ENCODE measurements at places on chromosomes 2 and 18.

DNA sequence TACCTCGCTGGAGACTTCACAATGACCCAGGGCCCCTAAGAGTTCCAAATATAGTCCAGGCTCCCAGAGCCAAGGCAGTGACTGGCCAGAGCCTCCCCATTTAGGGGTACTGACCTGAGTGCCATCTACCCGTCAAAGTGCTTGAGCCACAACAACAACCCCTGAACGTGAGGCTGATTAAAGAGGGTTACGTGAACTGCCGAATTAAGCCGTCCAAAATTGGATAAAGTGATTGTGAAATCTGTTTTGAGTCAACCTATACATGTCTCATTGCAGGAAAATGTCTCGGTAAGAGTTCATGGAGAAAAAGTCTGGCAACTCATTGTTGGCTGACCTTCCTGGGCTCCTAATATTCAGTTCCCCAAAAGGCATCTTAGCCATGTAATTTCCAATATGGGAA is 116.3 kb downstream of the TTC32 start:
- no peak for DNase-seq

DNA sequence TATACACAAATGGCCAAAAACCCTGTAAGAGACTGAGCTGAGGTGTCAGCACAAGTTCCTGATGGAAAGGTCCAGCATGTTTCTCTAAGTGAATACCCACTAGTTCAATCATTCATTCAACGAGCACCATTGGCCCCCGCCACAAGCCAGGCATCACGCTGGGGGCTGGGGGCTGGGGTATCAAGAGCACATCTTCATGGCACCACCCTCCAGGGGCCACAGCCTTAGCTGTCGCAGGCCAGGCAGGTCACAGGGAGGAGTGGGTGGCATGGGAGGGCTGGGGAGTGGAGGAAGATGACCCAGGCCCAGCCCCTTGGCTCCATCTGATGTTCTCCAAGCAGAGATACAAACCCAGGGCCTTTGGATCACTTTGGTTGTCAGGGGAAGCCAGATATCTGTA is 97.9 kb downstream of the ACKR3 start:
- no peak for DNase-seq

DNA sequence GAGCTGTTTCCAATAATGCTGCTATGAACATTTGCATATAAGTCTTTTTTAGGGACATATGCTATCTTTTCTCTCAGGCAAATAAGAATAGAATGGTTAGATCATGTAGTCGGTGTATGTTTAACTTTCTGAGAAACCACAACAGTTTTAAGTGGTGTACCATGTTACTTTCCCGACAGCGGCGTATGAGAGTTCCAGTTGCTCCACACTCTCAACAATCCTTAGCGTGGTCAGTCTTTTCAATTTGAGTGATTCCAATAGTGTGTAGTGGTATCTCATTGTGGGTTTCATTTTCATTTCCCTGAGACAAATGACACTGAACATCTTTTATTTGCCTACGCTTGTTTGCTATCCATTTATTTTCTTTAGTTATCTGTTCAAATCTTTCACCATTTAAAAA is 149.5 kb downstream of the ACOXL start:
- no peak for DNase-seq

DNA sequence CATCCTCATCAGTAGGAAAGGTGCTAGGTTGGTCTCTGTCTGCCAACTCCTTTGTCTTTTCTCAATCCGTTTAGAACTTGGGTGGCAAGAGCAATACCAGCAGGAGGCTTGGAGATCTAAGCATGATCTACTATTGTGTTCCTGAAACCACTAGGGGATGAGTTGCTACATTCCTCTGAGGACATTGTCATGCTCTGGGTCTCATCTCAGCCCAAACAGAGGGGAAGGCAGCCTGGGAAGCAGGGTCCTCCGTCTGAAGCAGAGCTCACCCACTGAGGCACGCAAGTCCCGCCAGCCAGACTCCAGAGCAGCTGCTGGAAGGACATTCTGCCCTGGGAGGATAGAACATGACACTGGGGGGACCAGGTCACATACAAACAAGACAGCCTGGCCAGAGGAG is 162.9 kb downstream of the MTCL1 start:
- DNase-seq, result no peak
